GM10248 (cell line): ENCODE measurements at places on chromosomes 2 and 18.

DNA sequence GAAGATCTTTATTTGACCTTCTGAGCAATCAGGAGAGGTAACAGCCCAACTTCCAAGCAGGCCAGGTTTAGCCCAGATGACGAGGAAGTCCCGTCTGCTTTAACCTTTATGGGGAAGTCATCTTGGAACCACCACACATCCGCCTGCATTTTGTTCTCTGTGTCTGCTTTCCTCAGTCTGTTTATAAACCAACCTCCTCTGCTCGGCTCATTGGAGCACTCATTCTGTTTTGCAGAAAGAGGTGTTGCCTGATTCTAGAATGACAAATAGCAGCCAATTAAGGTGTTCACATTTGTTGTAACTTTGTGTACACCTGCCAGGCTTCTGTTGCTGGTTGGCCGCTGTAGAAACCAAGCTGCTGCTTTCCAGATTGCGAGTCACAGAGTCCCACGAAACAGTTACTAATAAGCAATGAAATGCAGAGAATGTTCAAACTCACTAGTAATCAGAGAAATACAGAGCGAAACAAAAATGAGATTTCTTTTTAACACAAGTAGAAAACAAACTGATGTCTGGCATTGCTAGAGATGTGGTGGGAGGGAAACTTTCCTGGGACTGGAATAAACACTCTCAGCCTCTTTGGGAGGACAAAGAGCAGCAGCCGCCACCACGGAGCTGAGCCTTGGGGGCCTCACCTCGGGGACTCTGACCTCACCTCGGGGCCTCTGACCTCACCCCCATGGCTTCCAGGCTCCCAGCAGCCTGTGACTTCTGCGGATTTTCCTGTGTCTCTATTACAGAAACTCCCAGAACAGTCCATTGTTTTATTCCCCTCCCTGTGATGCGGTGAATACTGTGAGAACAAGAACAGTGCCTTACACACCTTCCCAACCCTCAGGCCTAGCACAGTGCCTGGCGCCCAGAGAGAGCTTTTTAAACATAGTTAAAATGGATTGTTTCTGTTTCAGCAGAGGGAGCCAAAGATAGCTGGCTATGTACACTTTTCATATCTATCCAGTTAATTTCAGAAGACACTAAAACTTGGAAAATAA, 64.0 kb downstream of the MBP start:
- no peak for DNase-seq

- DNase-seq, result peak; percentile 31
Observed at GRCh38 chr2:179049546-179050311, at the start of gene CCDC141. Gene CCDC141, minus strand, starts transcription at chr2:179050137. Its CDS starts 196 bp downstream, at chr2:179049941.

- no peak for DNase-seq
Observed at GRCh38 chr2:195514365-195514764, 142.7 kb upstream of the SLC39A10 start.

- DNase-seq, result no peak
Observed at GRCh38 chr2:197372592-197372991, 62.0 kb upstream of the ANKRD44 start.

DNA sequence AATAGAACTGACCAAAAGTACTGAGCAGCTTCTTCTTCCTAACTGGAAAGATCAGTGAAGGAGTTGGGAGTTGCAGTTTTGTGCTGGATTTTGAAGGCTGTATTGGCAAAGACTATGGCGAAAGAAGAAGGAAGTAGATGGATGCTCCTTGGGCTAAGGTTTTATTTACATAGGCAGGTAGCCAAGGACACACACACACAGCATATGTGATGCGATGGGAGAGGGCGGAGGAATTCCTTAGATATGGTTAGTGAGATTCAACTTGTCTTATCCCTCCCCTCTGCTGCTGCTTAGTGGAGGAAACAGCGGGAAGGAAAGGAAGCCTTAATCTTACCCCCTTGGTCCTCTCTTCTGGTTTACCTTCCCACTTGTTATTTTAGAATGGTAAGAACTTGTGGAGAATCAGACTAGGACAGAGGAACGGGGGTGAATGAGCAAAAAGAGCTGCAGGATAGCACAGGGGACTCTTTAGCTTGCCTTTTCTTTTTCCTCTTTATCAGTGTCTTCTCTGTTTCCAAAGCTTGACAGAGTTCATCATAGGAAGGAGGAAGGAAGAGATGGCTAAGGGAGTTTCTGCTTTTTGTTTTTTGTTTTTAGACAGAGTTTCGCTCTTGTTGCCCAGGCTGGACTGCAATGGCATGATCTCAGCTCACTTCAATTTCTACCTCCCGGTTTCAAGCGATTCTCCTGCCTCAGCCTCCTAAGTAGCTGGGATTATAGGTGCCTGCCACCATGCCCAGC, 87.9 kb downstream of the OSBPL6 start:
- no peak for DNase-seq

DNA sequence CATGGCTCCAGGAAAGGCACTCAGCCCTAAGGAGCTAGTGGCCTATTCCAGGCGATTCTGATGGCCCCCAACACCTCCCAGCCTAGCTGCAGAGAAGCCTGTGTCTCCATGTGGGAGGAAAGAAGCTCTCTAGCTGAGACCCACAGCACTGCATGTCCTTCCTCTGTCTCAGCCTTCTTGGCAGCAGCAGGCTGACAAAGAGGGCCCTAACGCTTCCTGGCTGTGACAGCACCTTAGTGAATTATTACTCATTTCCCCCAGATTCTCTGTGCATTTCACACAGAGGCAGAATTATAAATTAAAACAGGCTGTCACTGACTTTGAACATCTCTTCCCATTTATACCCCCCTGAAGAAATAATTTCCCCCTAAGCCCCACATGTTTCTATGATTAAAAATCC, 206.8 kb downstream of the CLIP4 start:
- DNase-seq, result no peak

DNA sequence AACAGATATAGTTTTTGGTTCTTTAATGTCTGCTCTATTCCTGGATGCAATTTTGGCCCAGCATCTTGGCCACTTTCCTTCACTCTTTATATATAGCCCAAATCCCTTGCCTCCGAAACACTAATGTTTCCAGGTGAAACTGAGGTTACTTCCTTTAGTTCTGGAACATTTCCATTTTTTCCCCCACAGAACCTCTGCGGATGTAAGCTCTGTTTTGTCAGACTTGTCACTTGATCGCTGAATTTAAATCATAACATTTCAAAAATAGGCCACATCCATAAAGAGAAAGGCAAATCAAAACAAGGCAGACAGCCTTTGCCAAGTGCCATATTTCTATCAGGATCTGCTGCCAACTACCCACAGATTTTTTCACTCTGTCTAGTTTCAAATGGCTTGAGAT, 115.1 kb downstream of the ANKRD44 start:
- DNase-seq, result no peak

- DNase-seq, result no peak
Observed at GRCh38 chr18:79006106-79006795, 26.6 kb downstream of the SALL3 start.

- no peak for DNase-seq
Observed at GRCh38 chr18:54872681-54873080, 44.4 kb downstream of the RAB27B start.
